ENCODE measurements at places on chromosomes 16 and 17.

GRCh38 chr17:30375661-30376060 lies 3.1 kb upstream of the CPD start:
- no peak for DNase-seq

- no peak for DNase-seq
These were observed 204.2 kb downstream of the NTN1 start for GRCh38 chr17:9225305-9226101.

GRCh38 chr17:31294820-31295488 lies 2.1 kb downstream of the OMG start:
- DNase-seq, result no peak

DNA sequence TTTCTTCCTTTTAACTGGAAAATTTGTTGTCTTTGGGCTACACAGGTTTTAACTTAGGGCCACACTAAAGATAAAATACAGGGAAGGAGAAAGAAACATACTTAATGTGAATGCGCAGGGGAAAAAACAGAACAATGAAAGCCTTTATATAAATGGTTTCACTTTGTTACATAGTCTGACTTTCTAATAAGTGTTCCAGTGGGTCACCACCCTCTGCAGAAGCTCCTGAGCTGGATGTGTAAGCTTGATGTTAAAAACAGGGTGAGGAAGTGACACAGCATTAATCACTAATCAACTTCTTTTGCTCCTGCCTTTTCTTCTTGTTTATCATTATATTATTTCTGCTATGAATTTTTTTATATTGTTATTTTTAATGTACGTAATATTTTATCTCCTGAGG lies 445.6 kb upstream of the CA10 start:
- DNase-seq, result no peak

- DNase-seq, result no peak
These were observed 78.2 kb upstream of the RNU2-1 start for GRCh38 chr17:43312011-43312410.

DNA sequence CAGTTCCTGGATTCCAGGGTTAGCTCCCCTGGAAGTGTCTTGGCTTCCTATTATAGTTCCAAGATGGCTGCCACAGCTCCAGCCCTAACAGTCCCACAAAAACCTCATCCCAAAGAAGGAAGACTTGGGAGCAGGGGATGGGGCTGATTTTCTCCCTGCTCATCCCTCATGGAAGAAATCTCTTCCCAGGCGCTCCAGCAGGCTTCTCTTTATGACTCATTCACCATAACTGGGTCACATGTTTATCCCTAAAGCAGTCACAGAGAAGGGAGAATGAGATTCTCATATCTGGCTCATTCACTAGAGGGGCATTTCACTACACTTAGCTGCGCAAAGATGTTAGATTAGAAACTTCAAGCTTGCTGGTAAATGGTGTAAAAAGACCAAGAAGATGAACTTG lies 206.5 kb upstream of the IRX3 start:
- DNase-seq, result no peak

DNA sequence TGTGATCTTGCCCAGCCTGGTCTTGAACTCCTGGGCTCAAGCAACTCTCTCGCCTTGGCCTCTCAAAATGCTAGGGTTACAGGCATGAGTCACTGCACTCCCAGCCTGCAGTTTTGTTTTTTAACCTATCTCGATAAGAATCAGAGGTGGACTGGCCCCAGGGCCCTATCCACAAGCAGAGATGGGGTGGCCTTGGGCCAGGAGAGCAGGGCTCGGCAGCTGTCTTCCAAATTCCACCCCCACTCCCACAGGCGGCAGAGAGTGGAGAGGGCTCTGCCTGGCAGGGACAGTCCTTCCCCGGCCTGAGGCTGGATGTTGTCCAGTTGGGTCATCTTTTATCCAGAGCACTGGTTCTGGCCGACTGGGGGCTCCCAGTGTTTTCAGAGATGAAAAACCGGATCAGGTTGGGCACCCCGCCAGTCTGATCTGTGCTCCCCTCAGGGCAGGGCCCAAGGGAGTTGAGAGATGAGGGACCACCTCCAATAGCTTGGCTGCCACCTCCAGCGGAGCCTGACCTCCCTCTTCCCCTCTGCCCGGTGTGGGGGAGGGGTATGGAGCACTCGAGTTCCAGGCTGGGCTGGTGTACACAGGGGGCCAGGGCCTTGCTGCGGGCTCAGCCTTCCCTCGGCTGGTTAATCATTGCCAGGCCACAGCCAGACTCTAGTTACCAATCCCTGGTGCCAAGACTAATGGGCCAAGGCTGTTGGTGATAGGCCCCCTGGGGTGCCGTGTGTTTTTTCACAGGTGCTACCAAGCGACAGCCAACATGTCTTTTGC lies 30.3 kb upstream of the MYO15B start:
- peak; percentile 73 for DNase-seq

DNA sequence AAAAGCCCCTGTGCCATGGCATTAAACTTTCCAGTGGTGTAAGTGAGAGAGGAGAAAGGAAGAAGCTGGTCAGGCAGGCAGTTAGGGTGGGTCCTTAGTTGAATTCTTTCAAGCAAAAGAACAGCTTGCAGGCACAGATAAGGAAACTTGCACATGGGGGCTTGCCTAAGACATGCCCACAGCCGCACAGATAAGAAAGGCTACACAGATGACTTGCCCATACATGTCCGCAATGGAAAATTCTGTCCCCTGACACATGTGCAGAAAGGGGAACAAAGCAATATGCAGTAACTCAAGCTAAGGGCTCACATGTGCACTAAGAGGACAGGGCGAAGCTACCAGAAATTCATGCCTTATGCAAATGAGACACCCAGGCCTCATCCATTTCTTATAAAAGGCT lies 69.9 kb downstream of the GSG1L start:
- DNase-seq, result no peak

GRCh38 chr17:1762233-1762900 lies 507 bp downstream of the SERPINF1 start:
- no peak for DNase-seq
